ENCODE measurements at places on chromosomes 4 and X.

GRCh38 chrX:46820391-46821100, 16.3 kb upstream of the RP2 start:
- no peaks in the 10 kb centered on the region for H3K36me3 ChIP-seq
- H3K4me3 ChIP-seq = no peak overlapping the region
- H3K4me1 ChIP-seq = no peaks in the 10 kb centered on the region

GRCh38 chrX:43699475-43699874, 43.4 kb downstream of the MAOA start:
- H3K27ac ChIP-seq = no peak overlapping the region
- peaks cover 19% of the 10 kb centered on the region for H3K27me3 ChIP-seq
- no peaks in the 10 kb centered on the region for H3K4me1 ChIP-seq
- H3K4me3 ChIP-seq = no peak overlapping the region
- no peak for DNase-seq

DNA sequence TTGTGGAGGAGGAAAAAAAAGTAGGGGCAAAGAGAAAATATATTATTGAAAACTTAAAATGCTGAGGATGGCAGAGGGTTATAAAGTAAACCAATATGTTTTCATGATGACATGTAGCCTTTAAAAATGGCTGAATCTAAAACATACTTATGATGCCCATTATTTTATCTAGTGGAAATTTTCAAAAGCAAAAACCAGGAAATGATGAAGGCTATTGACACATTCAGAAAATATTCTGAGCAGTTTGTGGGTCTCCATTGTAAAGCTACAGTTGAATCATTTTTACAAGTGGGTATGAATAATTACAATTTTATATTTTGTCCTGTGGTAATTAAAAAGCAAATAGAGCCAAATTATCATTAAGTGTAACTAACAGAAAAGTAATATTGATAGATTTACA, 10.7 kb downstream of the PLS3 start:
- no peak for DNase-seq
- no peak overlapping the region for H3K4me3 ChIP-seq
- no peaks in the 10 kb centered on the region for H3K4me1 ChIP-seq
- H3K27me3 ChIP-seq = no peaks in the 10 kb centered on the region
- H3K36me3 ChIP-seq = no peaks in the 10 kb centered on the region

DNA sequence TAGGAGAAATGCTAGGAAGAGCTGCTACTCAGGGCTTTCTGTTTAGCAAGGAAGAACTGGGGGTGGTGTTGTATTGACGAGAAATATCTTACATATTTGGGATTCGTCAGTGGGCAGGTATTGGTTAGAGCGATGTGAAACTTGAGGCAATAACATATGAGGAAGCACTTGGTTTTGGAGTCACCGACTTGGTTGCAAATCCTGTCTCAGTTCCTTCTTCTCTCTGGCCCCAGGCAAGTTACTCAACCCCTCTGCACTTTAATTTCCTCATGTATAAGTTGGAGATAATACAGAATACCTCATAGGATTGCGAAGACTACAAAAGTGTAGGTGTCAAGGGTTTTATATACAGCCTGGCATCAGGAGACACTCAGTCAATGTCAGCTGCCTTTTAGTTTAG, 34.1 kb downstream of the GPAT3 start:
- DNase-seq = peak; percentile 23
- H3K27me3 ChIP-seq = peaks cover 14% of the 10 kb centered on the region
- H3K36me3 ChIP-seq = no peaks in the 10 kb centered on the region
- H3K4me1 ChIP-seq = peaks cover 19% of the 10 kb centered on the region

- DNase-seq = no peak
- no peaks in the 10 kb centered on the region for H3K36me3 ChIP-seq
- H3K4me3 ChIP-seq = no peak overlapping the region
- no peak overlapping the region for H3K27ac ChIP-seq
- no peaks in the 10 kb centered on the region for H3K27me3 ChIP-seq
- H3K4me1 ChIP-seq = no peaks in the 10 kb centered on the region
Observed at GRCh38 chr4:72410158-72410557, 158.9 kb downstream of the ADAMTS3 start.

DNA sequence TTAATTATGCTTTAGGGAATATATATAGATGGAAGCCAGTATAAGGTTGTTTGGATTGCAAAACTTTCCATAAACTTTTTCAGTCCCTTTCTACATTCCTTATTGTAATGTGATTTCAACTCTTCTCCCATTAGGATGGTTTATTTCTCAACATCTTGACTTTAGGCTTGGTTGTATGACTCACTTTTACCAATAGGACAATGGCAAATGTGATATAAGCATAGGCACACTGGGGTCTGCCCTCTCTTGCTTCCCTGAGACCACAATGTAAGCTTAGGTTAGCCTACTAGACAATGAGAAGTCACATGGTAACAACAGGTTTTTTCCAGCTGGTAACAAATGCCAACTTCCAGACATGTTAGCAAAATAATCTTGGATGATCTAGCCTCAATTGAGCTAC, 163.3 kb upstream of the RBPJ start:
- H3K27ac ChIP-seq = no peak overlapping the region
- peaks cover 12% of the 10 kb centered on the region for H3K27me3 ChIP-seq
- DNase-seq = no peak

DNA sequence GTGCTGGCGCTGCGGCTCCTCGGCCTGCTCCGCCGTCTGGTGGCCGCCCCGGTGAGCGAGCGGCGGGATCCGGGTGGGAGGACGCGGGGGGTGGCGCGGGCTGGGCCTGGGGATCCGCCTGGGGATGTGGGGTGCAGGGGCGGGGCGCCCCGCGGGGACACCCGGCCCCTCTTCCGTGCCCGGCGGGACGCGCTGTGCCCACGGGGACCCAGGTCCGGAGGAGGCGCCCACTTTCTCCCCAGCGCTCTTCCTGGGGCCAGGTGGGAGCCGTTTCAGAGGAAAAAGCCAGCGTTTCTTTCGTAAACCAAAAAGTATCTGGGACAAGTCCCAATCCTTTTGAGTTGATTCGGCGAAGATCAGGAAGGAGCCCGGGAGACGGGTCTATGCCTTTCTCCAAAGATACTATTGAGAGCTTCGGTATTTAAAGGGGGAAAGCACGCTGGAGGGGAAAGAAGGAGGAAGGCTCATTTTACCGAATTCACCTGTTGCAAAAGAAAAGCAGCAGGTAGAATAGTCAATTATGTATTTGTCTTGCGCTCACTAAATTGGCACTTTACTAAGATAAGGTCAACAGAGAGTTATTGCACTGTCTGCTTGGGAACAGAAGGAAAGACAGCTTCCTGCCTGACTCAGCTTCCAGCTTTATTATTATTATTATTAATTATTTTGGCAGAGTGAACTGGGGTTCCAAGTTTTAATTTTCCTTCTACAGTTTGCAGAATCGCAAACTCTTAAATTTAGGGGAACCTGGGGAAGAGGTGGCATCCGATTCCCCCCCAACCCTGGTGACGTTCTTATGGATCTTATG, 81.5 kb upstream of the CD99 start:
- no peak for DNase-seq
- no peaks in the 10 kb centered on the region for H3K27me3 ChIP-seq
- H3K4me1 ChIP-seq = peaks cover 21% of the 10 kb centered on the region
- H3K27ac ChIP-seq = peak overlapping the region; percentile 73
- peaks cover 15% of the 10 kb centered on the region for H3K36me3 ChIP-seq
- peak overlapping the region; percentile 90 for H3K4me3 ChIP-seq

DNA sequence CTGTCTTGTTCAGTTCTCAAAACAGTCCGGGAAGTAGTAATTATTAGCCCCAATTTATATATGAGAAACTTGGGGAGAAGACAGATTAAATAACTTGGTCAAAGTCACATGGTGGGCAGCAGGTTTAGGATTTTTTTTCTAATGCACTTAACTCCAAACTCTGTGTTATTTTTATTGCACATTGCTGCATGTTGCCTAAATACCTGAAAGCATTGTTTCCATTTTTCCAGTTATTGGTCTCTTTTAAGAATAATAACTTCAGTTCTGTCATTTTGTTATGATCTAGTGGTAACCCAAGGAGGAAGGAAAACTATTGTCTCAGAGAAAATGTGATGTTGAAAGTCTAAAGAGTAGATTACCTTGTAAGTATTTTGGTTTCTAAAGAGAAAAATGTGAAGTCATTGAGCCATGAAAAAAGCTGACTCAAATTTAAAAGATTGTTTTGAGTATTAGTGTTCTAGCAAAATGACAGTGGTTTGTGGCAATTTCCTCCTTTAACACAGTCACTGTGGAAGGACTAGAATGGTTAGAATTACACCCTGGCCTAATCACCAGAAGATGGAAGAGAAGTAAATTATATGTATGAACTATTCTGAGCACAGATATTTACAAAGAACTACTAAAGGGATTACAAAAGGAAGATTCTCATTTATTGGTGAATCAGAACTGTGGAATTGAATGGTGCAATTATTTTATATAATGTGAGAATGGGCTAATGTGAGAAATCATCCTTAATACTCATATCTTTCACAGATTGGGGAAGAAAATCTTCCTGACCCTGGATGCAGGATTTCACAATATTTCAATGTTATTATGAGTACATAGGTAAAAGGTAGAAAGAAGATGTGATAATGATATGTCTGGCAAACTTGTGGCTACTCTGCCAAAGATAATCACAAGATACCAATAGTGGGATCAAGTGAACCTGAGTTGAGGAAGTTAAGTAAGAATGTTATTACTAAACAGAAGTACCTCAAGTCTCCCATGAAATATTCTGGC, 21.7 kb upstream of the CXCL8 start:
- no peak overlapping the region for H3K4me3 ChIP-seq
- no peak for DNase-seq
- H3K27me3 ChIP-seq = no peaks in the 10 kb centered on the region
- peaks cover 14% of the 10 kb centered on the region for H3K4me1 ChIP-seq
- H3K27ac ChIP-seq = no peak overlapping the region

- H3K36me3 ChIP-seq = no peaks in the 10 kb centered on the region
- no peak for DNase-seq
- no peaks in the 10 kb centered on the region for H3K4me1 ChIP-seq
- H3K27me3 ChIP-seq = peaks cover 14% of the 10 kb centered on the region
- no peak overlapping the region for H3K27ac ChIP-seq
Observed at GRCh38 chr4:105075045-105075444, 71.6 kb upstream of the TET2 start.

DNA sequence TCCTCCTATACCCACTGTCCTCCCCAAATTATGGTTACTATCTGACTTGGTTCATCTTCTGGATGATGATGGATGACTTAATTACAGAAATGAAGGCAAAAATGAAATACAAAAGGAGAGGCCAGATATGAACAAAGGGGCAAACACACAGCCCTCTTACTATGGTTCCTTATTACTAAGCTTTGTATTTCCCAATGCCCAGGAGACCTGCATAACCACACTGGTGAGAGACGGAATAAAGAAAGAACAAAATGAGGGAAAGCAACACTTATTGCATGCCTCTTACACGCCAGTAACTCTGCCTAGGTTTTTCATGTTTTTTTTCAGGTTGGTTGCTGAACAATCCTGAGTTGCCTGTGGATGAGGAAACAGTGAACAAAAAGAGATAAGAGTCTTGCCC, 120.5 kb downstream of the SLC10A7 start:
- no peak for DNase-seq
- H3K36me3 ChIP-seq = no peaks in the 10 kb centered on the region
- H3K4me1 ChIP-seq = no peaks in the 10 kb centered on the region
- H3K27me3 ChIP-seq = no peaks in the 10 kb centered on the region
- H3K27ac ChIP-seq = no peak overlapping the region

DNA sequence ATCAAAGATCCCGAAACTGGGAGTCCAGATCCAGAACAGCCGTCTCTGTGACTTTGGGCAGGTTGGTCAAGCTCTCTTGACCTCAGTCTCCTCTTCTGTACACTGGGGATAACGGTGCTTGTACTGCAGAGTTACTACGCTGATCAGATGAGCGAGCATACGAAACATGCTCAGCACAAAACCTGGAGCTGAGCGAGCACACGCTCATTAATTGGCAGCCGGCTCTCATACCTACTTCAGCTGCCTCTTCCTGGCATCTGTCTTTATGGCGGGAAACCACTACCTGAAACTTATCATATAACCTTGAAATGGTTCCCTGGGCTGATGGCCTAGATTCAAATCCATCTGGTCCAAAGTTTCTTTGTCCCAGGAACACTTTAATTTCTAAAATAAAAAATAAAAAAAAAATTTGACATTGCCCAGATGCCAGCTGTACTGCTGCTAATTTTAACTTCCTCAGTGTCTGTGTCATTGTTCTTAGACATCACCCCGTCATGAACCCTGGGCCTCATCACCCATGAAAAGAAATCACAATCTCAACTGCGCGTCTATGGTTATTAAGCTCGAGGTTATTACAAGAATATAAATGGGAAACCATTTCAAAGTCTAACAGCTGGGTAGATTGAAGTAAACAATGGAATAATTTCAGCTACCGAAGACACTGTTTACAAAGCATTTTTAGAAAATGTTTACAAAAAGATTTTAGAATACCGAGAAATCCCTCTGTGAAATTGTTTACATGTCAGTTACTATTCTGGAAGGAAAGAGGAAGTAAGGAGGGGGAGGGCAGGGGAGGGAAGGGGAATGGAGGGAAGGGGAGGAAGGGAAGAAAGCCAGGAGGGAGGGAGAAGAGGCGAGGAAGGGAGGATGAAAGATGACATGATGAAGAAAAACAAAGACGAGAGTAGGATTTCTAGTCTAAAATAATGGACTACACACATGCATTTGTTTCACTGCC, 49.0 kb downstream of the CRMP1 start:
- no peak for DNase-seq
- peaks cover 11% of the 10 kb centered on the region for H3K4me1 ChIP-seq
- no peak overlapping the region for H3K27ac ChIP-seq
- no peaks in the 10 kb centered on the region for H3K27me3 ChIP-seq

DNA sequence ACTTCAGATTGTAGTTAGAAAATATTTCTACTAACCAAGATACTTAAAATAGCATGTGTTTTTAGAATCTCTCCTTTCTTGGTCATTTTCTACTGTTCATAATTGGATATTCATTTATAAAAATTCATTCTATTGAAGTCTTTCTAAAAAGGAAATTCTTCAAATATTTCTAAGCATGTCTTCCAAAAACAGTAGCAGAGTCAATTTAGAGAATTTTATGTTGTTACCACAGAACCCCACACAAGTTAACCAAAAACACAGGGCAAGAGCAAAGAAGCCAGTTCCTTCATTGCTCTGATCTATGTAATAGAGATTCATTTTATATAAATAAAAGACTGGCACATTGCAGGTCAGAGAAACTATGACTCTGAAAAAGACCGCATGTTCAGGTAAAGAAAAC, 345.1 kb upstream of the PITX2 start:
- H3K4me3 ChIP-seq = no peak overlapping the region
- H3K27ac ChIP-seq = no peak overlapping the region
- no peaks in the 10 kb centered on the region for H3K36me3 ChIP-seq
- no peaks in the 10 kb centered on the region for H3K4me1 ChIP-seq

GRCh38 chrX:120568035-120568434, 7.3 kb upstream of the CUL4B start:
- no peak overlapping the region for H3K4me3 ChIP-seq
- H3K27me3 ChIP-seq = no peaks in the 10 kb centered on the region
- no peak for DNase-seq
- no peak overlapping the region for H3K27ac ChIP-seq
